ENCODE measurements at places on chromosomes 12 and 14. TPM values are rescaled to one million over a fixed set of nuclear protein-coding genes. Genes with fewer than 3 reads are reported as not detected.

The EPYC gene
- total RNA-seq = not detected

The RNF212B gene
- total RNA-seq = not detected

The B3GNT4 gene
- total RNA-seq = under 0.01 TPM

The KLRG1 gene
- 1.1 TPM for total RNA-seq

The CRIP1 gene
- 4.4 TPM for total RNA-seq
